ENCODE measurements at places on chromosomes 6 and 20.
A peak's percentile ranks its signal among the peaks of the same experiment; 100 is the strongest.

- H3K4me3 ChIP-seq = peak overlapping the region; percentile 36
- H3K27me3 ChIP-seq = no peaks in the 10 kb centered on the region
- H3K4me1 ChIP-seq = peaks cover 5% of the 10 kb centered on the region
- H3K27ac ChIP-seq = peak overlapping the region; percentile 22
- no peaks in the 10 kb centered on the region for H3K36me3 ChIP-seq
Observed at GRCh38 chr20:64119681-64120341, 12.4 kb upstream of the NPBWR2 start.

- no peaks in the 10 kb centered on the region for H3K4me1 ChIP-seq
- H3K36me3 ChIP-seq = no peaks in the 10 kb centered on the region
- DNase-seq = no peak
- no peak overlapping the region for H3K27ac ChIP-seq
Observed at GRCh38 chr6:161828355-161828754, 554.5 kb upstream of the AGPAT4 start.

DNA sequence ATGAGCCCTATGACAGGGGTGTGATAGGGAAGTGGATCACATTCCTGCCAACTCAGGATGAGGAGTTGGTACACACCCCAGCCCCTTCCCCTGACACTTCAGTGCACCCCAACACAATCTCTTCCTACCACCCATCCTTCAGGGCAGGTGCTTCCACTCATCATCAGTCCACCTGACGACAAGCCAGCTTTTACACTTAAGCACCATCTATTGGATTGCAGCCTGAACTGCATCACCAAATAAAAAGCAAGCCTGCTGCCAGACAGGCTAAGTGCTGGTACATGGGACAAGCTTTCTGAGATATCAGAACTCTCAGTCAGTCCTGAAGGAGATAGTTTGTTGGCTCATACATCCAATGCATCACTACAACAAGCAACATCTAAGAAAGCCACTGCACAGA lies 69.0 kb upstream of the TMEM200A start:
- no peak overlapping the region for H3K4me3 ChIP-seq
- no peaks in the 10 kb centered on the region for H3K36me3 ChIP-seq
- no peak overlapping the region for H3K27ac ChIP-seq
- H3K4me1 ChIP-seq = no peaks in the 10 kb centered on the region
- no peaks in the 10 kb centered on the region for H3K27me3 ChIP-seq

- H3K36me3 ChIP-seq = no peaks in the 10 kb centered on the region
- DNase-seq = peak; percentile 48
- H3K27ac ChIP-seq = no peak overlapping the region
- H3K27me3 ChIP-seq = no peaks in the 10 kb centered on the region
- H3K4me1 ChIP-seq = no peaks in the 10 kb centered on the region
Observed at GRCh38 chr20:956330-956951, 40.3 kb upstream of the ANGPT4 start.

DNA sequence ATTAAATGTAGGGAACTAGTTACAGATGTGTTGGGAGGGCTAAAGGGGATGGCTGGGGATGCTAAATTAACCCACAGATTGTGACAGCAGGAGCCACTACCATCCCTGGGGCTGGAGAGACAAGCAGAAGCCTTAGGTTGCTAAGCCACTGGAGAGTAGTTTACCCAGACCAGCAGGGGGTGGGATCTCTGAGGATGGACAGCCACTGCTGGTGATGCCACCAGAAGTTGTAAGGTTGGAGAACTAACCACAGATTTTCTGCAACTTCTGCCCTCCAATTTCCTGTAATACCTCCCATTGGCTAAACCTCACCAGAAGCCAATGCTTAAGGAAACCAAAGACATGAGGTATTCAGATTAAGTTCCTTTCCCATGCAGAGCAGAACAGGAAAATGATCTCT lies 139.6 kb upstream of the NOX3 start:
- H3K4me3 ChIP-seq = no peak overlapping the region
- H3K36me3 ChIP-seq = no peaks in the 10 kb centered on the region
- no peaks in the 10 kb centered on the region for H3K27me3 ChIP-seq
- no peak for DNase-seq
- no peaks in the 10 kb centered on the region for H3K4me1 ChIP-seq
- no peak overlapping the region for H3K27ac ChIP-seq

DNA sequence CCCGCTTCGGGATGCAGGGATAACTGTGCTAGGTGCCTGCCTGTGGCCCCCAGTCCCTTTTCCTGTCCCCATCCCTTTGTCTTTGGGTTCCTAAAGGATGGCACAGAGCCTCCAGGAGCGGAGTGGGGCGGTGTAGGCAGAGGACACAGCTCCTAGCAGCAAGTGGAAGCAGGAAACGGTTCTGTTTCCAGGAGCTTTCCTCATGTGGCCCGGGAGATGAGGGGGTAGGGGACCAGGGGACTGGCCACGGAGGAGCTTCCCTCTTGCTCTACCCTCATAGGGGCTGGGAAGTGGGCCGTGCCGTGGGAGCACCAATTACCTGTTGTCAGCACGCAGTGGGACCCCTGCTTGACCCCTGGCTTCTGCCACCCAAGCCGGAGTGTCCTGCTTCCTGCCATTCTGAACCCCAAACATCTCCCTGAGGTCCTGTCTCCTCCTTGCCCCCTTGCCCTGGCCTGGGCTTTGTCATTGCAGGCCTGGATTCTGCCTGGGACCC lies 76.9 kb downstream of the SRC start:
- no peaks in the 10 kb centered on the region for H3K36me3 ChIP-seq
- no peaks in the 10 kb centered on the region for H3K4me1 ChIP-seq

DNA sequence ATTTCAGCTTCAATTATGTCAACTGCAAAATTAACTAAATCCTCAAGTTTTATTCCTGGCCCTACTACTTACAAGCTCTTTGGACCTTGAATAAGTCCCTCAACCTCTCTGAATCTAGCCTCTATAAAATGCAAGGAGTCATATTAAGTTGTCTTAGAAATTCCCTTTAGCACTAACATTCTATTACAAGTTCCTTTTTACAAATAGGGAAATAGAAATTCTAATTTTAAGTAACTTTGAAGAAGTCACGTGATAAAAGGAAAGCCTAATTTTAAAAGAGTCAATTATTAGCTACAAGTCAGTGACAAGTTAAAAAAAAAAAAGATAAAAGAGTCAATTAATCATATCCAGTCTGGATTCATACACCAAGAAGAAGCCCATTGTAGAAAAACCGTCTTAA lies 24.6 kb upstream of the GTF3C6 start:
- H3K27me3 ChIP-seq = no peaks in the 10 kb centered on the region
- no peaks in the 10 kb centered on the region for H3K4me1 ChIP-seq
- no peak overlapping the region for H3K27ac ChIP-seq
- DNase-seq = no peak
- H3K4me3 ChIP-seq = no peak overlapping the region
- H3K36me3 ChIP-seq = no peaks in the 10 kb centered on the region

DNA sequence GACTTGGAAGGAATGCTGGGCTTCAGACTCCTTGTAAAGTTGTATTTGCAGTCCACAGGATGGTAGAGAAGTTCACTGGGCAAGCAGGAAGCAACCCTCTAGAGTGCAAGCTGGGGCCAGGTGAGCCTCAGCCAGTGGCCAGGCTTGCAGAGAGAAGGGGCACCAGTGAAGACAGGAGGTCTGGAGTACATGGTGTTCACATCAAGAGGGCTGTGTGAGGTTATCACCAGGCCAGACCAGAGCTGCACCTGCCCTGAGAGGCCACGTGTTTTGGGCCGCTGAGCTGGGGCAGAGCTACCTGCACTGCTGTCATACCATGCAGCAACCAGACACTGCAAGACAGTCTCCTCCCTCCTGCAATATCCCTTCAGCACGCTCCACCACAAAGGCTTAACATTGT lies 79.0 kb downstream of the SH3BGRL2 start:
- no peaks in the 10 kb centered on the region for H3K36me3 ChIP-seq
- no peak overlapping the region for H3K27ac ChIP-seq
- no peak for DNase-seq
- H3K27me3 ChIP-seq = no peaks in the 10 kb centered on the region

GRCh38 chr20:31808481-31808880 lies 10.7 kb upstream of the MYLK2 start:
- H3K4me1 ChIP-seq = peaks cover 11% of the 10 kb centered on the region
- no peaks in the 10 kb centered on the region for H3K36me3 ChIP-seq

DNA sequence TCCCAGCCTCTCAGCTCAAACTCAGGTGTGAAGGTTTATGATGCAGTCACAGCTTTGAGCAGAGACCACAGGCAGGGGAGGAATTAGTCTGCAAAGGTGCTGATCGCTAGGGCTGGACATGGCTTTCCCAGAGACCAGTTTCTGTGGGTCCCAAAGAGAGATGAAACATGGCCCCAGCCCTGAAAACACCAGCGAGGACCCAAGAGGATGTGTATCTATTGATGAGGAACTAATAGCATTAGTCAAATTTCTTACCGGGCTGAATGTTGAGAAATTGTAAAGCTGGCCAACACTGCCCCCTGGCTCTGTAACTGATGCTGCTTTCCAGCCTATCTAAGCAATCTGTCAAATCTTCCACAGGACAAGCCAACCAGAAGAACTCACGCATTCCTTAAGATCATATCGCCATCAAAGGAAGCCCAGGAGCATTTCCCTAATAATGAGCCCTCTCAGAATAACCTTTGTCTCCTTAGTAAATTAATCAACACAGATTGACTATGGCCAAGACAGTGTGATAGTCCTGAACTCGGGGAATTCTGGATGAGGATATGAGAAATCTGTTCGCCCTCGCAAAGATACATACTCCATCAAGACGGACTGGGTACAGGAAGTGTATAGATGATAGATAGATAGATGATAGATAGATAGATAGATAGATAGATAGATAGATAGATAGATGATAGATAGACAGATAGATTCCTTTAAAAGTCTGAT lies 7.8 kb upstream of the ACSS1 start:
- H3K4me1 ChIP-seq = no peaks in the 10 kb centered on the region

- H3K4me1 ChIP-seq = no peaks in the 10 kb centered on the region
- no peak for DNase-seq
- no peak overlapping the region for H3K27ac ChIP-seq
- H3K27me3 ChIP-seq = no peaks in the 10 kb centered on the region
Observed at GRCh38 chr6:165804331-165805066, 141.5 kb upstream of the PDE10A start.

DNA sequence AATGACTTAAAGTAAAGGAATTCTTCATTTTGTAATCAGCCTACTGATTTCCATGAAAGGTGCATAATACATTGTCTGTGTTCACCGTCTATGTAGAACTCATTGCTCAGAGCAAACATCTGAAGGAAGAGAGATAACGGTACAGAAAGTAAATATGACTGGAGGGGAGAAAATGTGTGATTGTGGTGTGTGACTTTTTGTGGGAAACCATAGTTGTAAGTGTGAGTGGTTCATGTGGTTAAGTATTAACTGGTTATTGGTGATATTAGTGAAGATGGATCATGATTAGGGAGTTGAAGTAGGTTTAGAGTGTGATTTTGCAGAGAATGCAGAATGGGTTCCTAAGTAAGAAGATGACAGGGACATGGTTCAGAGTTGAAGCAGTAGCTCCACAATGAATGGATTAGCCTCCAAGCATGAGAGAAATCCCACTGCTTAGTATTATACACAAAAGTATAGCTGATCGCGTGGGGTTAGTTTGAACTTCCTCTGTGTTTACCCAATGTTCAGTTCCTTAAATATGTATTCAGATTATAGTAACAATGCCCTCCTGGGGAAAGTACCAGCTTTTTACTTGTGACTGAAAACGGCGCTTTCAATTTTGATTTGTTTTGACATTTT lies 368.9 kb downstream of the UTRN start:
- no peaks in the 10 kb centered on the region for H3K36me3 ChIP-seq
- H3K4me1 ChIP-seq = peaks cover 20% of the 10 kb centered on the region
- H3K4me3 ChIP-seq = no peak overlapping the region
- H3K27ac ChIP-seq = no peak overlapping the region
- DNase-seq = no peak

DNA sequence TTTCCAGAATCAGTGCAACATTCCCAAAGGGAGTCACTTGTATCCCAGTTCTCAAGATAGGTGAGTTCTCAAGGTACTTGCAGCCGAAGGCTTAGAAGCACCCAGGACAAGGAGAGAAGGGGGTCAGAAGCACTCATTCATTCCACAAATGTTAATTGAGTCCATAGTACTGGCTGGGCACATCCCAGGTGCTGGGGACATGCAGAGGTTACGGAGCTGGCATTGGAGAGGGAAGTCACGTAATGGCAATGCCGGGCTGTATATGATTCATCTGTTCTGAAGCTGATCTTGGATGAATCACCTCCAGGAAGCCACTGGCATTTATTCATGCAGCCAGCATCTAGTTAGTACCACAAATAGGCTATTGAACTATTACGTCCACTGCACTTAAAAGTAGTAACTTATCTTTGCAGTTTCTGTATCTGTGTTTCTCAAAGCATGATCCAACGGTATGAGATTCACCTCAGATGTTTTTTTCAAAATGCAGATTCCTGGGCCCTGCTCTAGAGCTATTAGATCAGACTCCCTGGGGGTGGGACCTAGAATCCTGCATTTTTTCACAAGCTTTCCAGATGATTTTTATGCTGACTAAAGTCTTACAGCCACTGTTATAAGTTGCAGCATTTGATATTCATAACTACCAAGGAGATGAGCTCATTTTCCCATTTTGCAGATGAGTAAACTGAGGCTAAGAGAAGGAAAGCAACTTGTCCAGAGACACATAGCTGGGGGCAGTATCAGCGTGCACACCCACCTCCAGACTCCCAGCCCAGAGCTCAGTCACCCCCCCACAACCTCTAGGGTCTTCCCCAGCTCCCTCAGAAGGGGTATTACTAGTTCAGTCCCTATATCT lies 44.1 kb upstream of the ID1 start:
- H3K4me3 ChIP-seq = no peak overlapping the region
- H3K27ac ChIP-seq = no peak overlapping the region
- DNase-seq = no peak
- peaks cover 15% of the 10 kb centered on the region for H3K36me3 ChIP-seq
- H3K27me3 ChIP-seq = no peaks in the 10 kb centered on the region
- H3K4me1 ChIP-seq = peaks cover 6% of the 10 kb centered on the region

DNA sequence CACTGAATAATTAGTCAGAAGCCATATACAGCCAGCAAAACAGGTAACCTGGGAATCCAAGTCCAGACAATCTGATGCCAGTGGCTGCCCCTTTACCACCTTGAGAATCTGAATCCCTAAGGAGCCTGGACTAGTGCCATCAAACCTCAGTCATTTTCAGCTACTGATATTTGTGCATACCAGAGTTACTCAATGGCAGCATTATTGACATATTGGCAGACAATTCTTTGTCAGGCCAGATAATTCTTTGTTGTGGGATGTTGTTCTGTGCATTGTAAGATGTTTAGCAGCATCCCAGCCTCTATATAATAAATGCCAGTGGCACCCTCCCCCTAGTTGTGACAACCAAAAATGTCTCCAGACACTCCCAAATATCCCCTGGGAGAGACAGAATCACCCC lies 3.2 kb upstream of the EIF2S2 start:
- no peak overlapping the region for H3K27ac ChIP-seq
- no peak for DNase-seq
- peaks cover 7% of the 10 kb centered on the region for H3K36me3 ChIP-seq
- no peaks in the 10 kb centered on the region for H3K27me3 ChIP-seq
- peaks cover 5% of the 10 kb centered on the region for H3K4me1 ChIP-seq
